Lung microvascular endothelial cell (primary cell): ENCODE measurements at places on chromosomes 16 and 17. TPM values are rescaled to one million over a fixed set of nuclear protein-coding genes. Genes with fewer than 3 reads are reported as not detected.

ZMYND15 gene
- total RNA-seq = under 0.01 TPM in 1 of 2 replicates, not detected in the other

ABCA8 gene
- under 0.01 TPM in 1 of 2 replicates, not detected in the other for total RNA-seq

SKA2 gene
- 29.8 and 40.3 TPM in 2 replicates for total RNA-seq

RAB40B gene
- total RNA-seq = 2.6 and 3.2 TPM in 2 replicates

ZNF385C gene
- not detected in 2 replicates for total RNA-seq

LRRC75A gene
- 0.99 and 1.1 TPM in 2 replicates for total RNA-seq

INTS2 gene
- total RNA-seq = 11.8 and 13.1 TPM in 2 replicates

KDM8 gene
- 2.0 and 3.2 TPM in 2 replicates for total RNA-seq

SLC5A11 gene
- not detected in 2 replicates for total RNA-seq

ZP2 gene
- total RNA-seq = under 0.01 and 0.22 TPM in 2 replicates

KRT28 gene
- not detected in 2 replicates for total RNA-seq

PRCD gene
- 0.20 and 0.22 TPM in 2 replicates for total RNA-seq

GAS7 gene
- total RNA-seq = 1.5 and 3.0 TPM in 2 replicates

KREMEN2 gene
- not detected in 2 replicates for total RNA-seq

MGAT5B gene
- 0.20 and 0.44 TPM in 2 replicates for total RNA-seq

CES4A gene
- total RNA-seq = 1.1 and 1.2 TPM in 2 replicates

SULT1A3 gene
- total RNA-seq = 1.1 and 2.2 TPM in 2 replicates

RNF112 gene
- 0.20 and 0.22 TPM in 2 replicates for total RNA-seq

ABCC11 gene
- under 0.01 TPM in 1 of 2 replicates, not detected in the other for total RNA-seq

TPSD1 gene
- total RNA-seq = not detected in 2 replicates

SPNS2 gene
- total RNA-seq = 36.6 and 71.4 TPM in 2 replicates

ZNF830 gene
- total RNA-seq = 7.8 and 13.9 TPM in 2 replicates

VKORC1 gene
- 54.7 and 71.8 TPM in 2 replicates for total RNA-seq

CNTNAP4 gene
- not detected in 2 replicates for total RNA-seq

CCL7 gene
- total RNA-seq = not detected in 2 replicates

IRF8 gene
- total RNA-seq = 2.2 and 34.5 TPM in 2 replicates

HS3ST3A1 gene
- under 0.01 and 0.99 TPM in 2 replicates for total RNA-seq

TRPV2 gene
- 23.2 and 29.4 TPM in 2 replicates for total RNA-seq

CCL8 gene
- total RNA-seq = not detected in 2 replicates

RUNDC3A gene
- 0.22 TPM in 1 of 2 replicates, not detected in the other for total RNA-seq

NGFR gene
- under 0.01 TPM in 1 of 2 replicates, not detected in the other for total RNA-seq

NOXO1 gene
- under 0.01 TPM in 2 replicates for total RNA-seq

SLFN11 gene
- total RNA-seq = 28.3 and 55.6 TPM in 2 replicates

ACSM3 gene
- 0.22 TPM in 1 of 2 replicates, not detected in the other for total RNA-seq

ABCA6 gene
- total RNA-seq = 5.2 and 19.0 TPM in 2 replicates

MT1H gene
- total RNA-seq = not detected in 2 replicates

VEZF1 gene
- 18.7 and 23.0 TPM in 2 replicates for total RNA-seq

PDE6G gene
- 1.1 and 4.8 TPM in 2 replicates for total RNA-seq

KRT31 gene
- total RNA-seq = not detected in 2 replicates
